GF-D8 (cell line): ENCODE measurements at places on chromosomes 5 and 9.

- no peak for DNase-seq
Observed at GRCh38 chr9:127682351-127683136, 24.2 kb upstream of the CFAP157 start.

DNA sequence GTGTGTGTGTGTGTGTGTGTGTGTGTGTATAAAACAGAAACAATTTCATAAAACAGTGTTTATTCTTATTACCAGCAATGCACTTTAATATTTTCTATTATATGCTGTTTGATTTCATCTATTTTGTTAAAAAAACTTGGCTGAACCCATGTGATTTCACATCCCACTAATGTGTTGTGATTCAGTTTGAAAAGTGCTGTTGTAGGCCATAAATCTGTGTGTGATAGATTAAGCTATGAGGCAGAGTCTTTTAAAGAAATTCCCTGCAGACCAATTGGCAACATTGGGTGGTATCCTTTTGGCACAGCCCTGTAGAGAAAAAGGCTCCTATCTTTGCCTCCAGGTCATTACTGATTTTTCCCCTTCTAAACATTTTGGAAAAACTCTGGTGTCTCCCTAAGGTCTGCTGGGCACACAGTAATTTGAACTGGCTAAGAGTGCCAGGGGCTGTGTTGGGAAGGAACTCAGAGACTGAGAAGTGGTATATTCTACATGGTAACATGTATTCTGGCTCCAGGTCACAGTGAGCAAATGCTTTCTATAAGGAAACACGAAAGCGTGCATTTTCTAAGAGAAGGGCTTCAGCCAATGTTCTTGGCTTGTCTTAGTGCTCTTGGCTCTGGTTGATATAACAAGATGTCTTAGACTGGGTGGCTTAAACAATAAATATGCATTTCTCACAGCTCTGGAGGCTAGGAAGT lies 4.5 kb downstream of the CAMK4 start:
- no peak for DNase-seq

GRCh38 chr5:602466-603035 lies 9.6 kb upstream of the CEP72 start:
- DNase-seq: no peak

DNA sequence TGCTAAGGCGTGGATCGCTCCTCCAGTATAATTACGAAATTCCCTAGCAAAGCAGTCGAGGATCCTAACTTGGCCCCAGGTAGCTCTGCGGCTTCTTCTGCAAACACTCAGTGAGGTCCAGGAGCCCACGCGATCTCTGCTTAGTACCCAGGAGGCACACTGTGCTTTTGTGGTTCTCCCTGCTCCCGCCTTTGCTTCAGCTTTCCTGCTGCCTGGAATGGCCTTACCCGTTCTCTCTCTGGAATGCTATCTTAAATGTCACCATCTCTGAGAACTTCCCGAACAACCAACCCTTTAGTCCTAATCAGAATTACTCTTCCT lies 639 bp downstream of the INVS start:
- no peak for DNase-seq

DNA sequence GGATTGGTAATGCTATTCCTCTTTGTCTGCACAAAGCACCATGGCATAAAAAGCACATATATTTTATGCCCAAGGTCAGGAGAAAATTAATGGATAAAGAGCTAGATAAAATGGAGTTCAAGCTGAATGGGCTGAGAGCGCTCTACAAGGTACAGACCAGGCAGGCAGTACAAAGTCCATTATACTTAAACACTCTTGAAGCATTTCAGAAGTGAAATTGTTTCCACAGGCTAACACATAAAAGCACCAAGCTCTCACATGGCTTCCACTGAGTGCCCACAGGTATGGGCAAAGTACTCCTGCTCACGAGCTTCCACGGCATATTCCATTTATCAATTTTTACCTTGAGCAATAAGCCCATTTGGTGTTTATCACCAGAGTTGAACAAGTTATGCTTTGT lies 771.2 kb upstream of the DMAC1 start:
- no peak for DNase-seq

GRCh38 chr9:99118782-99119466 lies 14.0 kb downstream of the TGFBR1 start:
- peak; percentile 68 for DNase-seq

DNA sequence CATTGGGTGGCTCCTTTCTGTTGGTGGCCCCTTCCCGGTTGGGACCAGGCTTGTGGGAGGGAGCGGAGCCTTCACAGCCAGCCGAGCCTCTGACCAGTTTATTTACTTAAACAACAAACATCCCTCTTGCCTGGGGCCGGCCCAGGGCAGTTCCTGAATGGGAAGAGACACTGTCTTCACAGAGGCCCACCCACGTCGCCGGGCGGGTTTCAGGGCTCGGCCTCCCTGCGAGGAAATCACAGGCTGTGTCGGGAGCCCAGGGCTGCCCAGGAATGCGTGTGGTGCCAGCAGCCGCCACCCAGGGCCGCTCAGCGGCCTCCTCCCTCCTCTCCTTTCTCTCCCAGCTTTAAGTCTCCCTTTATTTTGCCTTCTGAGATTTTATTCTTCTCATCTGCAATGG lies 132.5 kb downstream of the HSD17B3 start:
- no peak for DNase-seq

GRCh38 chr9:89015336-89015735 lies 24.1 kb downstream of the S1PR3 start:
- DNase-seq: no peak

DNA sequence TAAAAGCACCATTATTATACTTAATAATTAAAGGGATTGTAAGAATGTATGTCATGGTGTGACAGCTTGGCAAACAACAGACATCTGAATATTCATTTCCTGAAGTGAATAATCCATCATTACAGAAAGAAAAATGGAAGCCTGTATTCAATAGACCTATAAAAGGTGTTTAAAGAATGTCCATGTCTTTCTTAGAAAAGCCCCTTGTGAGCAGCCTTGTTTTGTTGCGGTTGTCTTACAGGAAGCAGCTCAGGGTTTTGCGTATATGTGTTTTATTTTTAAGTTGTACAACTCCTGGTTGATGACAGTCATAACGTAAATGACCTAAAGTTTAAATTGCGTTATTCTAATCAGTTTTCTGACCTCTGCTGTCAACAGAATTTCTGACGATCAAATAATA lies 53.8 kb downstream of the CAST start:
- no peak for DNase-seq

DNA sequence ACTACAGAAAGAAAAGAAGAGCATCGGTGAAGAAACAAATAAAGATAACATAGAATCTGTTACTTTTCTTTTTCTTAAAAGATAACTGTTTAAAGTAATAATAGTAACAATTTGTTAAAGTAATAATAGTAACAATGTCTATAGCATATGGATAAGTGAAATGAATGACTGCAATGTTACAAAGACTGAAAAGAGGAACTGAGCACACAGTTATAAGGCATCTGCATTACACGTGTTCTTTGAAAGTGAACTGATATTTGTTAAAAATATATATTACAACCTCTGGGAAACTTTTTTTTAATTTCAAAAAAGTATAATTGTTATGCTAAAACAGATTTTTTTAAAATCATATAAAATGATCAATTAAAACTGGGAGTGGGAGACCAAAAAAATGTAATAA lies 88.4 kb upstream of the FST start:
- DNase-seq: no peak

DNA sequence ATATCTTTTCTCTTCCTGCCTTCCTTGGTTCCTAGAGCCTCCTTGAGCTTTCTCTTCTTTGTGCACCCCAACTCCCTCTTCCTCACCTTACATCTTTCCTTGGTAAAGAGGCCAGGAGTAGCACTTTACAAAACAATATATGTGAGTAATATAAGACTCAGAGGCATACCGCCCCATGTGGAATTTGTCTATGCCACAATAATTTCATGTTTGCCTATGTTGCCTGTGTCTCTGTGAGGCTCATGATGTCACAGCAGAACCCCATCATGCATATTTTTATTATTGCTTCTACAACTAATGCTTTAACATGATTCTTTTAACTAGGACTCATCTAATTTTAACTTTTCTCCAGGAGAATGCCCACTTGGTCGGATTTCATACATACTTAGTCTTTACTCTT lies 15.0 kb upstream of the LVRN start:
- DNase-seq: no peak

DNA sequence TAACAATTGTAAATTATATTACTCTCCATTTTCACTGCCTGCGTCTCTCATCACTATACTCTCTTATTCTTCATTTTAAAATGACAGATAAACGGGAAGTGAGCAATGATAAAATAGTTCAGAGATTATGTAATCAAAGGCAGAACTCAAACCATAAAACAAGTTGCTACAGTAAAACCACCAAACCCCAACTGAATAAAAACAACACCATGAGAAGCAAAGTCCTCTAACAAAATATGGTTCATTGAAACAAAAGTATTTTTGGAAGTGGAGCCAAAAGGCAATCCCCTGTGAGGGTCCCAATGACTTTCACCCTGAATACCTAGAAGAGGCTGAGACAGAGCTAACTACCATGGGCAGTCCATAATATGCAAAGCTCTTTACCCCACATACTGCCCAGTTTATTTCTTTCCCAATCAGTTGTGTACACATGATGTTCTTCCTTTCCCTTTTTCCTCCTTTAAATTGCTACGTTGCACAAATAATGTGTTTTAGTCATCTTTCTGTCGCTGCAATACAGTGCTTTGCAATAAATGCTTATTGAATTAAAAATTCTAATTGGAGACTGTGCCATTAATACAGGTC lies 64.0 kb upstream of the PTGER4 start:
- DNase-seq: peak; percentile 29

DNA sequence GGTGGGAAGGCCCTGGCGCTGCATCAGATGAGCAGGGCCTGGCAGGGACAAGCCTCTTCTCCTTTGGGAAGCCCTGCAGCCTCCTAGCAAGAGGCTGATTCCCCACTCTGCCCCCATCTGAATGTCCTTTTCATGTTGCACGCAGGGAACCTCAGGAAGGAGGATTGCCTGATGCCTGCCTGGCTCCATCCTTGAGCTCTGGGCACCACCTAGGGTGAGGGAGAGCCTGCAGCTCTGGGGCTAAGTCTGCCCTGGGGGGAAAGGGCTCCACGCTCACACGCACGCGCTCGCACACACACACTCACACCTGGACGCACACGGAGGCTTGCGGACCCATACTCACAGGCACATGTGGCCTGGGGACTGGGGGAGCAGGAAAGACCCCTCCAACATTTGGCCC lies 86.6 kb downstream of the LMX1B start:
- DNase-seq: no peak

DNA sequence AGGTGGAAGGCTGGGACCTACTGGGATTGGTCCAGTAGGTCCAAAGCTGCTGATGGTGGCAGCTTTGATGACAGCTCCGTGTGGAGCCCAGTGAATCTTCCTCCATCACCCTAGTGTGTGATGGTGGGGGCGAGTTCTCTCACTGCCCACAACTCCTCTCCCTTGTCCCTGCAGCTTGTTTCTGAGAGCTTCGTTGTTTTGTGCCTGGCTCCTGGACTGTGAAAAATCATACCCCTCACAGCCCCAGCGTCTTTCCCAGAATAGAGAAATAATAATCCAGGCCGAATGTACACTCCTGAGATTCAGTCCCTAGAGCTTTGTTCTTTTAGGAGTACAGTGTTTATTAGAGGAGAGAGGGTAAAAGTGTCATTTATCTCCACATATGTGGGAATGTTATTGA lies 372.2 kb downstream of the ENC1 start:
- no peak for DNase-seq

DNA sequence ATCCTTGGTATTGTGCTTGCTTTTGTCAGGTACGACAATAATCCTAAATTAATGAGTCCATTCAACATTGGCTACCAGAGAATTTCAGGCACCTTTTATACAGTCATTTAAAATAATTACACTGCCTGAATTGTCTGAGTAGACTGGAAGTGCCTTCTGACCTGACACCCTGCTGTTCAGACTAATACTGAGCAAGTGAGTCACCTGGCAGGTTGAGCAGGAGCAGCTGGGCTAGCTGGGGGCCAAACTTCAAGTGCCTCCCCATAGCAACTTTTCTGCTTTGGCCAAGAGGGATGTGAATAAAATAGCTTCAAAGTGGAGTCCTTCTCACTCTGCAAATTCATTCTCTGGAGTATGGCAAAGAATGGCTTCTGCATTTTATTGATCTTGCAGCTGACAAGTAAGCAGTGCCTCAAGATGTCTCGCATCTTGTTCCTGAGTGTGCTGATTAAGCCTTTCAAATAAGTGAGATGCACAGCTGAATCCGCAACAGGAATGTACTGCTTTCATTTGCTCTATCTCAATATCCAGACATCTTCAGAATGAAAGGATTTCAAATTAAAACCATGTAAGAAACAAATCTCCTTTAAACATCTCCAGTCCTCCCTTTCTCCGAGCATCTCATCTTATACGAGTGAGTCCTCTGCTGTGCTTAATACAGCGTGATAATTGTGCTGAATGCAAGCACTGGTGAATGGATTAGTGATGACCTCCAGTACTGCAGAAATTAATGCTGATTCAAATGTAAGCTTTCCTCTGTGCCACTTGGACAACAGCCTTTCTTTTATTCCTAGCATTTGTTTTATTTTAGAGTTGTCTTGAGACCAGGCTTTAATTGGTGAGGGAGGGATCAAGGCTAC lies 271.2 kb downstream of the EDIL3 start:
- DNase-seq: no peak

- no peak for DNase-seq
Observed at GRCh38 chr5:131706281-131706680, 71.3 kb upstream of the RAPGEF6 start.

- DNase-seq: no peak
Observed at GRCh38 chr5:17018871-17019270, 82.8 kb upstream of the MYO10 start.

- no peak for DNase-seq
Observed at GRCh38 chr5:33837301-33837700, 54.5 kb downstream of the ADAMTS12 start.

GRCh38 chr5:176492431-176492830 lies 44.2 kb downstream of the FAF2 start:
- DNase-seq: no peak

DNA sequence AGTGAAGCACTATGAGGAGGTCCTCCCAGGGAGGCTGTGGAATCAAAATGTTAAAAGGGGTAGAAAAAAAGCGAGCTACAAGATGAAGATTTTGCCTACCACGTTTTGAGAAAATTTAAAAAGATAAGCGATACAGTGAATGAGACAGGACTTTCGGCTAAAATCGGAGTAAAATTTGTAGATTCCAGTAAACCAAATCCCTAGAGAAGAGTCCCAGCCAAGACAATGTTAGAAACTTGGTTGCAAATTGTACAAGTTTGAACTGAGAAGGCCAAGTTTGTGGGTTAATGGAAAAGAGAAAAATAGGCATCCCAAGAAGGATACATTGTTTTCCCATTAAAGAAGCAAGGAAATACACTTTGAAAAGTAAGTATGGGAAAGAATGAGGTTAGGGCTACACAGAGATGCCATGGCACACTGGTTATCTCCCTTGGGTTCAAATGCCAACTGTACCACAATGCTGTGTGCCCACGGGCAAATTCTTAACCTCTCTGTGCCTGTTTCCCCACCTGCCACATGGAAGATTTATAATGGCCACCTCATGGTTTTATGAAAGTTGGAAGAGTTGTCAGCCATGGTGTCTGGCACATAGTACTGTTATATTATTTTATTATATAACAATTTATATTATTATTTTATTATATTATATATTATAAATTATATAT lies 16.2 kb upstream of the MGAT1 start:
- DNase-seq: no peak

- no peak for DNase-seq
Observed at GRCh38 chr5:80124121-80124918, 89.2 kb downstream of the THBS4 start.
